ENCODE measurements at places on chromosomes 5 and 9.
A peak's percentile ranks its signal among the peaks of the same experiment; 100 is the strongest.

DNA sequence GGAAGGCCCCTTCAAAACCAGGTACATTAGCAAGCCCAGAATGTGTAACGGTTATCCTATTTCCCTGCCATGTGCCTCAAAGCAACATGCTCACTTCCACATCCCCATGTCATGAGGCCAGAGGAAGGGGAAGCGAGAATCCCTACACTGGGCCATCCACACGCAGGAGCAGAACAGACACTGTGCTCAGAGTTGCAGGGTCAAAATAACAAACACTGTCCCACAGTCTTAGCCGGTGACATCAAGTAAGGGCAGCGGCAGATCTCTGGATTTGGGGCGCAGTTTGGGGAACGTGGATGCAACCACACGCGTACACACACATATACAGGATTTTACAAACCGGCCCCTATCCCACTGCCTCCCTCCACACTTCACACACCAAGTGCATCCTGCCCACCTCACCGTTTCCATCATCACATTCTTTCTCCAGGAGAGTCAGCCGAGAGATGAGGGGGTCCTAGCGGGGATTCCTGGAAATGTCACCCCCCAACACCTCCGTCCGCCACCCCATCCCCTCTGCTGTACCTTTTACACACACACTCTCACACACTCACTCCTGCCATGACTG lies 776 bp downstream of the APBA1 start:
- no peak for DNase-seq

- DNase-seq: no peak
Measured at GRCh38 chr9:75130621-75131230, 42.4 kb downstream of the OSTF1 start.

- DNase-seq: no peak
Measured at GRCh38 chr9:108103046-108103693, 613.6 kb upstream of the KLF4 start.

GRCh38 chr5:162209005-162209605 lies 141.5 kb downstream of the GABRG2 start:
- DNase-seq: peak; percentile 81

DNA sequence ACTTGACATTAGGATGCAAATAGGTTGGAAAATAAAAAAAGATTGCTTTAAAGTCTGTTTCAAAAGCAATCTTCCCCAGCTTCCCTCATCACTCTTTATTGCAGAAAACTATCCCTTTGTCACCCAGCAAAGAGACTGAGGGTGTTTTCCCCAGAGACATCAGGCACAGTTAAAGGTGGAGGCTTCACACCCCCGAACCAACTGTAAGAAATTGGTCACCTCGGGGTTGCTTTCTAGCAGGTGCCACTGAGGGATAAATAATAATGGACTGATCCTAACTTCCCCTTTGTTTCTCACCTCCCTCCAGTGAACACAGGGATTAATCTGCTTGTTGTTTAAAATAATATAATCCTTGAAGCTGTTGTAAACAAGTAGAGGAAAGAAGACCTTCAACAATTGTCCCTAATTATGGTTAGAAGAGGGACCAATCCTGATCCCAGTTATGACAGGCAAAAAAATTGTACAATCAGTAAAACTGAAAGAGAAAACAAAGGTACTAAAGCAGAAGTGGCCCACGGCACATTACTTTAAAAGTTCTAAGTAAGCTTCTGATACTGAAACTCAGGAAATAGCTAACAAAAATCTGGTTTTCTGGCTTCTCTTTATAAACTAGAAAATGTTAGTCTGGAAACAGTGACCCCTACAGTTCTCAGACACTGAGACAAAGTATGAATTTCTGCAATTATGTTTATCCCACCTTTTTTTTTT lies 6.6 kb upstream of the PCSK1 start:
- DNase-seq: no peak

- no peak for DNase-seq
Measured at GRCh38 chr9:37917313-37917731, 13.4 kb upstream of the SLC25A51 start.

GRCh38 chr5:172417983-172418630 lies 36.2 kb downstream of the SH3PXD2B start:
- no peak for DNase-seq

GRCh38 chr5:142938266-142938880 lies 168.2 kb downstream of the ARHGAP26 start:
- no peak for DNase-seq

GRCh38 chr5:39750661-39751060 lies 325.9 kb upstream of the DAB2 start:
- no peak for DNase-seq

DNA sequence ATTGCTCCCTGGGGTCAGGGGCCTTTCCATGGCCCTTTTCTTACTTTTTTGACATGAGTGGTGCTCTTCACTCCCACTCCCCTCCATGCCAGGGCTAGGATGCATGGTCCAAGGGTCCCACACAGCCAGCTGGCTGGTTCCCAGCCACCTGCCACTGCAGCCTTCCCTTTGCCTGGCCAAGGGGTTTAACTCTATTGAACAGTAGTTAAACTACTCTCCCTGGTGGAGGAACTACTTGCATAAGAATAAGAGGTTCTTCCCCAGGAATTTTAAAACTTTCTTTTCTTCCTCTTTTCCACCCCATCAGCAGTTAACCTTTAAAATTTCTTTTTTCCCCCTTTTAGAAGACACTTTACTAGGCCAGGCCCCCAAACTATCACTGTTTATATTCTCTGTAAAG lies 1532.8 kb upstream of the ACO1 start:
- peak; percentile 2 for DNase-seq

- DNase-seq: no peak
Measured at GRCh38 chr5:156591631-156592030, 258.5 kb upstream of the PPP1R2B start.

- DNase-seq: no peak
Measured at GRCh38 chr5:110304176-110304575, 422.3 kb downstream of the TMEM232 start.

- DNase-seq: no peak
Measured at GRCh38 chr5:56412601-56413379, 179.7 kb upstream of the ANKRD55 start.

GRCh38 chr5:153520952-153521351 lies 30.5 kb downstream of the GRIA1 start:
- no peak for DNase-seq

DNA sequence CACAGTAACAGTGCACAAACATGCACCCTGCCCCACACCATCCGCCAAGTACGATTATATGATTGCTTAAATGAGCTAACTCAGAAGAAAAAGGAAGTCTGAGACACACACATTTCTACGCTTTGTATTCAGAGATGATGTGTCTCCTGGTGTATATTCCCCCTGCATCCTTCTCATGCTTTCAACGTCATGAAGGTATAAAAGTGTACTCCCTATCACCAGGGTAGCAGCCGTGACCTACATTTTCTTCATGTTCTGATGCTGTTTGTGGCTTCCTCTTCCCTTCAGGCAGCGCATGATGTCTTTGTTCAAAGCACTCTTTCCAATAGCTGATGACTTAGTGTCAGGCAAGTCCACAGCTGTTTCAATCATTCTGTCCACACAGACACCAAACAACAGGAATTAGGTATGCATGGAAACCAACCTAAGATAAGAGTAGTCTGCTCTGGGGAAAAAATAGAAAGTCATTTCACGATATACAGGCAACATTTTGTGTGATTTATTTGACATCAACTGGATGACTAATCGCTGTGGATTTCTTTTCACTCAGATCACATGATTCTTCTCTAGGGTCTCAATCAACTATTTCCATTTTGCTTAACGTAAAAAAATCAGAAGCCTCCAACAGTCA lies 269.4 kb upstream of the PTGER4 start:
- no peak for DNase-seq

GRCh38 chr9:134544388-134545214 lies 97.0 kb upstream of the COL5A1 start:
- DNase-seq: peak; percentile 58

GRCh38 chr5:176362233-176362490 lies 598 bp upstream of the KIAA1191 start:
- no peak for DNase-seq

DNA sequence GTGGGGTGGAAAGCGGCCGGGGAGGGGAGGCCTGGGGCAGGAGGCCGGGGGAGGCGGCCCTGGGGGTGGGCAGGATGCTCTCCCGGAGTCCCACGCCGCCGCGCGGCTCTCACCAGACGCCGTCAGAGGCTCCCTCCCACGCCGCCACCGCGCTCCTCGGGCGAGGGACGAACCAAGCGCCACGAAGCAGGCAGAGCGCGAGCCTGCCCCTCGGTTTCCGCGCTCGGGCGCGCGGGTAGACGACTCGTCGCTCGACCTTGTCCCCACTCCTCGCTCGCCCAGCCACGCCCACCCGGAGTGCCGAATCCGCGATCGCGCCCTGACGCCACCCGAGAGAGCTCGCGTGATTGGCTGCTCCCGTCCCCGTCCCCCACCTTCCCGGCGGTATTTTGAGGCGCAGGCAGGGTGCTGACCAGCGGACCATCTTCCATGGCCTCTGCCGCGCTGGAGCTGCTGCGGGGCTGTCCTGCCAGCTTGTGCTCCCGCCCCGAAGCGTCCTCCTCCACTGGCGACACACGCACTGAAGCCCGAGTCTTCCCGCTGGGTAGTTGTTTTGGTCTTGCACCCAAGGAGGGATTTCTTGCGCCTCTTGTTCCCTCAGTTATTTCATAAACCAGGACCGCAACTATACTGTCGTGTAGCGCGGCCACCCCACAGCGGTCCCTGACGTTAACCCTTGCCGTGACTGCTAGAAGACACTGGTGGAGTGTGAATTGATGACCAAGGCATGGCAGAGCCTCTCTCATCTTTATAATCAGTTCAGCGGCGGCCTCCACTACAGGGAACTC lies at the start of gene GNE:
Gene GNE (minus strand): TSS at position 241 of the 788 bp plus-strand sequence. CDS start 9,093 bp downstream, outside the sequence.
- DNase-seq: peak; percentile 97

DNA sequence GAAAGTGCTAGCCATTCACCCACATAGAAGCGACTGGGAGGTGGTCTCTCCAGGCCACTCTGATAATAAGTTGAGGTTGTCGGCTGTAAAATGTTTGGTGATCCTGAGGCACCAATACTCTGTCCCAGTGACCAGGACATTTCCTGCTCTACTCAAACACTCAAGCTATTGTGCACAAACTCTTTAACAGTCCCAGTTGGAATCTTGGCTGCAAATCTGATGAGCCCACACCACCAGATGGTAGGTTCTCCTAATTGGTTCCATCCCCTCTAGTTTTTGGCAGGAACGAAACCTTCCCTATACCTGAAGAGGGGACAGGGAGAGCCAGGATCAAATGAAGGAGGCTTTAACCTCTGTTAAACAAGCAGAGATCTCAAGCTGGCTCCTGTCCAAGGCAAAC lies 14.3 kb downstream of the GRIA1 start:
- no peak for DNase-seq

DNA sequence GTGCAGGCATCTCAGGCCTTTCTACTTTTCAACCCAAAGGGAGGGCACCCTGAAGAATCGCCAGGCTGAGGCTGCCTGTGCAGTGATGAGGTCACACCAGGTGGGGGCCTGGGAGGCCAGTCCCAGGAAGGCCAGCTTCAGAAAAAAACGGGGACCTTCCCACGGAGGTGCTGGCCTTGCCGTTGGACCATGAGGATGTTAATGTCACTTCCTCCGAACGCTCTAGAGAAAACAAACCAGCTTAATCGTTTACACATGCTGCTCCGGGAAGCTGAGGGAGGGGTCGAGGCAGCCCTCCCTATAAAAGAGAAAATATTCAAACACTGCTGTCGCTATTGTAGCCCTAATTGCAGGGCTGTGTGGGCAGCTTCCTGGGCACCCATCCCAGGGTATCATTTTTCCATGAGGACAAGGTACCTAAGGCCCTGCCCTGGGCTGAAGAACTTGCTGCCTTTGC lies 27.0 kb downstream of the PTGES start:
- DNase-seq: no peak

DNA sequence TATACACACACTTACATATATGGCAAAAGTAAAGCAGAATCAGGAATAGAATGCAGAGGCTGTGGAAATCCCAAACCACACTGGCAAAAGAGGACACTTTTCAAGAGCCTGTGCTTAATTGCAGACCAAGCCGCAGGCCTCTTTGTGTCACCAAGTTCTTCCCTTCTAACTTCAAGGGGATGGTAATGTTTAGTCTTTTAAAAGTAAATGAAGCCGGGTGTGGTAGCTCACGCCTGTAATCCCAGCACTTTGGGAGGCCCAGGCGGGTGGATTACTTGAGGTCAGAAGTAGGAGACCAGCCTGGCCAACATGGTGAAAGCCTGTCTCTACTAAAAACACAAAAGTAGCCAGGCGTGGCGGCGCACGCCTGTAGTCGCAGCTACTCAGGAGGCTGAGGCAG lies 28.7 kb downstream of the ROR2 start:
- DNase-seq: no peak

DNA sequence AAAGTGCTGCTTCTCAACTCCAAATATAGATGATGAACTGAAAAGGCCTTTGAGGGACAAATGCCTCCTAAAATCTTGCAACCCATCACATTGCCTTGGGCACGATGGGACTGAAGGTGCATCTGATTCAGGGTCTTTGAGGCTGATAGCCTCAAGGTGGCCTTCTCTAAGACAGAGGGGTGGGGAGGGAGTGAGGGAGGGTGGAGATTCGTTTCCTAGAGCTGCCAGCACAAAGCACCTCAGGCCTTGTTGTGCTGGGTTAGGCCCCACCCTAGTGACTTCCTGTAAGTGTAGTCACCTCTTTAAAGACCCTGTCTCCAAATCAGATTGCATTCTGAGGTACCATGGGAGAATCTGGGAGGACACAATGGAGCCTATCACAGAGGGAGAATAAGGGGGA lies 57.1 kb downstream of the BARX1 start:
- no peak for DNase-seq

GRCh38 chr9:12739014-12739652 lies 35.7 kb upstream of the LURAP1L start:
- DNase-seq: no peak

All from neural progenitor cell (in vitro differentiated cells).